ENCODE measurements at places on chromosomes 16 and 17.

DNA sequence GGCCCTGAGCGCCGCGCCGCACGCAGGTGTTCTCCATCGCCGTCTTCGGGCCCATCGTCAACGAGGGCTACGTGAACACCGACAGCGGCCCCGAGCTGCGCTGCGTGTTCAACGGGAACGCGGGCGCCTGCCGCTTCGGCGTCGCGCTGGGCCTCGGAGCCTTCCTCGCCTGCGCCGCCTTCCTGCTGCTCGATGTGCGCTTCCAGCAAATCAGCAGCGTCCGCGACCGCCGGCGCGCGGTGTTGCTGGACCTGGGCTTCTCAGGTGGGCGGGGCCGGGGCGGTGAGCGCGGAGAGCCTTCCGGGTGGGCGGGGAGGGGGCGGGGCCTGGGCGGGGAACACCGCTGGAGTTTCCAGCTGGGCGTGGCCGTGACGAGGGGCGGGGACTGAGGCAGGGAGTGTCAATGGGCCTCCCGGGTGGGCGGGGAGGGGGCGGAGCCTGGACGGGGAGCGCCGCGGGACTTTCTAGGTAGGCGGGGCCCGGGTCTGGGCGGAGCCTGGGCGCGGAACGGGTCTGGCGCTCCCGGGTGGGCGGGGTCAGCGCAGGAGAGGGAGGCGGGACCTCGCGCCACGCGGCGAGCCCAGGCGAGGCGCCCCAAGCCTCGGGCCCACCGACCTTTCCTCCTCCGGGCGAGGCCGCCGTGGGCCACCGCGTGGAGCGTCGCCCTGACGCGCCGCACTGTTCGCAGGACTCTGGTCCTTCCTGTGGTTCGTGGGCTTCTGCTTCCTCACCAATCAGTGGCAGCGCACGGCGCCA, 2.4 kb downstream of the SYNGR3 start:
- no peak for DNase-seq

GRCh38 chr17:42072323-42073187, 22.2 kb upstream of the C17orf113 start:
- DNase-seq, result no peak

GRCh38 chr16:88116121-88116520, 164.9 kb downstream of the BANP start:
- no peak for DNase-seq

DNA sequence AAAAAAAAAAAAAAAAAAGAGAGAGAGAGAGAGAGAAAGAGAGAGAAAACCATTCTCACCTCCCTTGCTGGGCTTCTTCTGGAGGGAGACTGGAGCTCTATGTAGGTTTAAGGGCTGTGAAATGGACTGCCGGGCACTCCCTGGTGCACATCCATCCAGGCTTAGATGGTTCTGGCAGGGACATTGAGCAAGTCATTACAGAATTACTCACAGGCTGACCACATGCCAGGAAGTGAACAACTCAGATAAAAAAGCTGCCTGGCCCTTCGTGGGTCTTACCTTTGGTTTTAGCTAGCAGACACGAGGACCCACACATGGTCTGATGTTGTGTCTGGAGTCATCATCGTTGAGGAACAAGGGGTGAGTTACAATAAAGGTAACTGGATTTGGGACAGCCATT, 847.4 kb upstream of the EEF2KMT start:
- DNase-seq, result no peak

DNA sequence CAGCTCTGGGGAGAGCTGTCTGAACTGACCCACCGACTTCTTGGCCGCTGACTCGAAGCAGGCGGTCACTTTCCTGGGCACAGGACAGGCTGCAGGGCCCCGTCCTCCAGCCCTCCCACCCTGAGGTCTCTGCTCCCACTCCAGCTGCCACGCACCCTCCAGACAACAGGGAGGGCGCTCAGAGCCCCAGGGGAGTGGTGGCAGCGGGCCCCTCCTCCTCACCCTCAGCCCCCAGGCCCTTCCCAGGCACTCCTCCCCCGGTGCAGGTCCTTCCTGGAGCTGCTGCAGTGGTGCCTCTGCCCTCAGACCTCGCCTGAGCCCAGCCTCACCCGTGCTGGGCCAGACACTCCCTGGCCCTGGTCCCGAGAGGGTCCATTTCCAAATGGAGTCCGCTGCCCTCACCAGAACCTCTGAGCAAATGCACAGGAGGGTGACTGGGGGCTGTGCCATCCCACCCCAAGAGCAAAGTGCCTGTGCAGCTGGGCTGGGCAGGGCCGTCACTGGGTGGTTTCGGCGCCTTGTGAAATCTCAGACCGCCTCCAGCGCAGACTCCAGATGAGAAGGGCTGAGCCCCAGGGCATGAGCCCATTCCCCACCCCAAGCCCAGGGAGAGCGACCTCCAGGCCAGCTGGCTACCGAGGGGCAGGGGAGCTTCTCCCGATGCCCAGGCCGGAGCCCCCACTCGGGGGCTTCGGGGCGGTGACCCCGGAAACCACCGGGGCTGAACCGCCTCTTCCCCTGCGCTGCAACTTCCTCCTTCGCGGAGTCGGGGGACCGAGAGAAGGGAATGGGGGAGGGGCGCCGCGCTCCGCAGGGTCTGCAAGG, 717 bp downstream of the CYBA start:
- DNase-seq, result no peak

- DNase-seq, result no peak
Measured at GRCh38 chr17:3271072-3271848, 26.9 kb downstream of the OR3A1 start.

- DNase-seq, result no peak
Measured at GRCh38 chr16:30352488-30353401, 2.4 kb downstream of the CD2BP2 start.

- peak; percentile 98 for DNase-seq
Measured at GRCh38 chr17:41547921-41548843, 20.1 kb upstream of the KRT19 start.

DNA sequence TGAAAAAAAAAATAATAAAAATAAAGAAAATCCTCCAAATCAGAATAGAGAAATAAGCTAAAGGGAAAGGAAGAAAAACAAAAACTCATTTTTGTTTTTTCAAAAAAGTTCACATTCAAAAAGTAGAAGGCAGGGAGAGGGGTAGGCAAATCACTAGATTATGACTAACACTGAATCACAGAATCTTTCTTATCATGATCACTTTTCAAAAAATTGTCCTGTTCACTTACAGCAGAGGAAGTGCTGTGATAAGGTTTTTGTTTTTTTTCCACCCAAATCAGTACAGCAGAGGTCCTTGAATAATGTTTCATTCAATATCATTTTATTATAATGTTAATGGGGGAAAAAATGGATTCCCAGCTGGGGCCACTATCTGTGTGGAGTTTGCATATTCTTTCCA, 106.4 kb downstream of the CA4 start:
- no peak for DNase-seq

Data from keratinocyte (primary cell).